Large intestine (tissue), 12 donors: ENCODE measurements at places on chromosomes 16 and 17. TPM values are rescaled to one million over a fixed set of nuclear protein-coding genes. Genes with fewer than 3 reads are reported as not detected.

The CHCT1 gene
- polyA plus RNA-seq: not detected

The PERCC1 gene
- 1.3 TPM for polyA plus RNA-seq

The KRT33B gene
- polyA plus RNA-seq: not detected

The LSM12 gene
- polyA plus RNA-seq: 31.5 TPM

The SLC6A4 gene
- polyA plus RNA-seq: 30.1 TPM

The PRRT2 gene
- polyA plus RNA-seq: 12.8 TPM

The AGRP gene
- polyA plus RNA-seq: 0.13 TPM

The C16orf96 gene
- polyA plus RNA-seq: 0.18 TPM

The FA2H gene
- polyA plus RNA-seq: 10.4 TPM

The SYT17 gene
- polyA plus RNA-seq: 8.2 TPM

The VPS9D1 gene
- 13.4 TPM for polyA plus RNA-seq

The ABCA8 gene
- 16.8 TPM for polyA plus RNA-seq

The CD7 gene
- 8.6 TPM for polyA plus RNA-seq

The CNTNAP1 gene
- polyA plus RNA-seq: 7.5 TPM
